Adipocyte (in vitro differentiated cells): ENCODE measurements at places on chromosomes 5 and 9.
A peak's percentile ranks its signal among the peaks of the same experiment; 100 is the strongest.

DNA sequence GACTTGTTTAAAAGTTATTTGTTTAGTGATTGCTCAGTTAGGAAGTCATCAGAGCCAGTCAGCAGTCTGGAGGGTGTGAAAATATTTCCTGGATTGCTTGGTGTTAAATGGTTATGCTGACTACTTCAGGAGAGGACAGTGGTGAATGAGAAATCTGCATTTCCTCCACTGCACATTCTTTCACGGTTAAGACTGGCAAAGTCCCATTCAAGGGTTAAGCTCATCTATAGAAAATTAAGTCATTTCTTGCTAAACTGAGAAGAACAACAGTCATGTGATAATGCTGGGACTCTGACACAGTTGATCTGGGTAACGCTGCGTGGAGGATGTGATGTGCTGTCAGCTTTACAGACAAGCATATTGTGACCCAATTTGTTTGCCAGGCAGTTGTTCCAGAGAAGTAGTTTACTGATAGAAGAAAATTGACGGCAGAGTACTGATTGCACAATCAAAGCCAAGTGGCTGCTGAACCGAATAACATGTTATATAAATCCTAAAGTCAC is 80.4 kb downstream of the GRAMD2B start:
- DNase-seq, result peak; percentile 54

GRCh38 chr9:121367306-121368137 is 2.5 kb downstream of the STOM start:
- peak; percentile 51 for DNase-seq

DNA sequence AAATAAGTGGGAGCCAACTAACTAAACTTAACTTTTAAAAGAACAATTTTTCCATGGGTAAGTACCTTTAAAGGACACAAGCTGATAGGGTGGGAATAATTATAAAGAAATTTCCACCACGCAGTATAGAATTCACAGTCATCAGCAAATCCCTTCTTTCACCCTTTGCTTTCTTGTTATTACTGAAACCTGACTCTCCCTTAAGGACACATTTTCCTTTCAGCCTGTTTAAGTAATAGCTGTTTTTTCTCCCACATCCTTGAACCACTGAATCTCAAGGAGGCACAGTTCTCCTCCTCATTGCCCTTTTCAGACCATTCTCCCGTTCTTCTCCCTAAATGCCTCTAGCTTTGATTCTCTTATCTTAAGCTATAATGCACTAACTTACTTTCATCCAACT is 6.3 kb downstream of the C5orf15 start:
- peak; percentile 27 for DNase-seq

DNA sequence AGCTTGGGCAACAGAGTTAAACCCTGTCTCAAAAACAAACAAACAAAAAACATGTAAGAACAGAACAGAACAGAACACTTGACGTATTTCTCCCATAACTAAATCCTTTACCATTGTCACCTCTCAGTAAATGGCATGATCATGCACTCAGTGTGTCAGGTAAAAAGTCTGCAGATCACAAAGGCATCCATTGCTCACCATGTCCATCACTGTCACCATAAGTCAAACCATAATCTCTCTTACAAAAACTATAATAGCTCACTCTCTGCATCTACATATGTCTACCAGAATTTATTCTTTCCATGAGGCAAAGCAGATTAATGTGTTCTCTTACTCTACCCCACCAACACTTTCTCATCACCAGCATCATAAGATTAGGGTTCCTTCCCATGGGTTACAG is 387.5 kb downstream of the CDH12 start:
- DNase-seq, result no peak

DNA sequence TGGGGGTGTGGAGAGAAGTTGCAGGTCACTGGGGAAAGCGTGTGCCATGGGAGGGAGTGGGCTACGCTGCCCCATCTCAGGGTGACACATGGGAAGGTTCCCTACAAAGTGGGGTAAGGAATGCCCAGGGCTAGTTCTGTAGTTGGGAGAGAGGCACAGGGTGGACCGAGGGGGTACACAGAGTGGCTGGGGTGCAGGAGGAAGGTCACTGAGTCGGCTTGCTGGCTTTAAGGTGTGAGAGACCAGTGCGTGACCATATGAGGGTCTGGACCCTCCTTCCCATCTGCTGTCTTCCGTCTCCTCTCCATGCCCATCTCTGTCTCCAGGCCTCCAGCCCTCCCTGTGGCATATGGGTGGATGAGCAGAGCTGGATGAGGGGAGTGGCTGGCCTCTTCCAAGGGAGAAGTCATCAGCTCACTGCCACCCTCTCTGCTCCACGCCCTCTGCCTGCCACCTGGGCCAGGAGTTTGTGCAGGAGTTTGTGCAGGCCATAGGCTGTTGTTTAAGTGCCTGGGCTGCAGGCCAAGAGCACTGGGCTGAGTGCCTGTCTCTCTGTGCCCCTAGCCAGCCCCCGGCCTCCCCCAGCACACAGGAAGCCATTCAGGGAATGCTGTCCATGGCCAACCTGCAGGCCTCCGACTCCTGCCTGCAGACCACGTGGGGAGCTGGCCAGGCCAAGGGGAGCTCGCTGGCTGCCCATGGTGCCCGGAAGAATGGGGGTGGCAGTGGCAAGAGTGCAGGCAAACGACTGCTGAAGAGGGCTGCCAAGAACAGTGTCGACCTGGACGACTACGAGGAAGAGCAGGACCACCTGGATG is 96.8 kb downstream of the PHF2 start:
- peak; percentile 5 for DNase-seq

DNA sequence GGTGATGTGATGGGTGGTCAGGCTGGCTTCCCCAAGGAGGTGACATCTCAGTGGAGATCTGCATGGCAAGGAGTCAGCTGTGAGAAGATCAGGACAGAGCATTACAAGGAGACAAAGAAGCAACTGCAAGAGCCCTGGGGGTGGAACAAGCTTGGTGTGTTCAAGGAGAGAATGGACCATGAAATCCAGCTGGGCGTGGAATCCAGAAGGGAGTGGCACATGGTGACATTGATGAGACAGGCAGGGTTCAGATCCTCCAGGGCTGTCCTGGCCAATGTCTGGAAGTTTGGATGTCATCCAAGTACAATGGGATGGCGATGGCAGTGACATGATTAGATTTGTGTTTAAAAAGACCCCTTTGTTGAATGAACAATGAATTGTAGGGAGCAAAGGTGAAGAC is 175.6 kb downstream of the MACROH2A1 start:
- no peak for DNase-seq

GRCh38 chr5:175867587-175868347 is 3.6 kb upstream of the CPLX2 start:
- no peak for DNase-seq
